Fibroblast of skin of left biceps (primary cell): ENCODE measurements at places on chromosomes 12 and 14.

DNA sequence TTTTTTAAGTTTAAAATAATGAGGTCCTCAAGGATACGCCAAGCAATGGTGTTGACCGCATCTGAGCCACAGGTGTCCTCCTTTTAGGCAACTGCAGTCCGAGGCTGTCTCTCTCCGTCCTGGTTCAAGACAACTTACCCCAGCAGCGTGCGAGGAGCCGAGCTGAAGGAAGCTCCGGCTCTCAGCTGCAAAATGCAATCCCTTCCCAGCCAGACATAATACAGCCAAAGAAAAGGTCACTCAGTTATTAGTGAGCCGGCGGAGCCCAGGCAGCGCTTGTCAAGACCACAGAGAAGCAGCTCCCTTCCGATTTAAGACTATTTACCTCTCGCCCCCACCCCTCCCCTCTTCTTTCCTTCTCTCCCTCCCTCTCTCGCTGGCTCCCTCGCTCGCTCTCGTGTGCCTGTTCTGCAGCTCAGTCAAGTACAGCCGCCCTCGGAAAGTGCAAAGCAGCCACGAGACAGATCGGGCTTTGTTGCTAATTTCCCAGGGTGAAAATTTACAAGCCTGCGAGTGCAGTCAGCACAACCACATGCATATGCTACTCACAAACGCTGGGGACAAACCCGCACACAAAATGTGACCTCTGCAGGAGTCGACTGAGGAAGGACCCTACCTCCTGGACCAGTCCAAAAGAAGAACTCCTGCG is 363 bp upstream of the LMO3 start:
- DNase-seq: no peak

- DNase-seq: no peak
Observed at GRCh38 chr14:92207928-92208265, 86.1 kb downstream of the CPSF2 start.

DNA sequence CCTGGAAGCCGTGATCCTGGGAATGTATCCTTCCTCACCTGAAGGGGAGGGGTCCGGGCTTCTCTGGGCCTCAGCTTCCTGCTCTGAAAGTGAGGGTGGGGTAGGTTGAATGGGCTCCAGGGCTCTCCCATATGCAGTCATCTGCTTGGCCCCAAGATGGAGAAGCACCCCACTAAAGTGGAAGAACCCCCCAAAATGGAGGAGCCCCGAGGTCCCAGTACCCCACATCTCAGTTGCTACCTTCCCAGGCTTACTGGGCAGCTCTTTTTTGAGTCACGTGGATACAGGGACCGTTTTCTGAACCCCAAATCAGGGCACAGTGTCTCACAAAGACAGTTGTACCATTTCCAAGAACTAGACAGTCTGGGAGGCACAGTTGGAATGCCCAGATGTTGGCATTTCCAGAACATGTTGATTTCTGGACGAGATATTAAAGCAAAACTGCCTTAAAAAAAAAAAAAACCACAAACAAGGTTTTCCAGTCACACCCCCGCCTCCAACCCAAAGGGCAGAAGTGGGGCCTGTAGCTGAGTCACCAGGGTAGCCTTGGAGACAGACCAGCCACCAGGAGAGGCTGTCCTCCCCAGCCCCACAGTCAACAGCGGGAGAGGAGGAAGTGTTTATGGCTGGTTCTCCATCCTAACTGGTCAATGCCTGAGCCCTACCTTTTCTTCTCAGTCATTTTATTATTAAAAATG is 12.1 kb downstream of the VASH1 start:
- peak; percentile 35 for DNase-seq

DNA sequence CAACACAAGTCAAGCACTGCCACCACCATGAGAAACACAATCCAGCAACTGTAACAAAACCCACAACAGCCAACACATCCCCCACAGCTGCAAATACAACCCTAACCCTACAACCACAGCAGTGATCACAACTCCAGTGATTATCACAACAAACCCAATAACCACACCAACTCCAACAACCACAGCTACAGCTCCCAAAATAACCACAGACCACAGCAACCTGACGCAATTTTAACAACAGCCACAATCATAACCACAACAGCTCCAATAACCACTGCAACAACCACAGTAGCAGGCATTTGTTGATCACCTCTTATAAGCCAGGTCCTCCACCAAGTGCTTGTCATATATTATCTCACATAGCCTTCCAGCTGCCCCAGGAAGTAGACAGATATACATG is 42.2 kb upstream of the FAM181A start:
- DNase-seq: no peak
